Vagina (tissue), 2 donors: ENCODE measurements at places on chromosomes 13 and 19. TPM values are rescaled to one million over a fixed set of nuclear protein-coding genes. Genes with fewer than 3 reads are reported as not detected.

Gene SYNGR4
- not detected for total RNA-seq

Gene PSG5
- total RNA-seq: not detected

Gene NCR1
- 2.7 TPM for total RNA-seq

Gene CCDC122
- total RNA-seq: 4.9 TPM

Gene KIRREL2
- total RNA-seq: not detected

Gene LYPD5
- 3.7 TPM for total RNA-seq

DNA sequence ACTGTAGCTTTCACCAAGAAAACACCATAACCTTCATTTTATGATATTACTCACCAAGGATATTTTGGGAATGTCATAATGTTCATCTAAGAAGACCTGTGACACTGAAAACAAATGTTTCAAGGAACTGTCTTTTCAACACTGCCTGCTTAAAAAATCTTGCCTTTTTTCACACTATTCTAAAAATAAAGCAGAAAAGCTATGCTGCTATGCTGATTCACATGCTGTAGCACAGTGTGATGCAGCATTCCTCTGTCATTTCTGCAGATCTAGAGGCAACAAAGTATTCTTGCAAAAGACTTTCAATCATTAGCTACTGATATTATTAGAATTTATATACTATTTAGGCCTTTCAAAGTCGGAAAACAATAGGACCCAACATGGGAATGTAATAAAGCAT lies 525.7 kb downstream of the UQCRFS1 start:
- no peak for DNase-seq
- no peak overlapping the region for H3K4me3 ChIP-seq
- no peaks in the 10 kb centered on the region for H3K4me1 ChIP-seq
- H3K36me3 ChIP-seq: no peaks in the 10 kb centered on the region
- no peaks in the 10 kb centered on the region for H3K27me3 ChIP-seq
- H3K27ac ChIP-seq: no peak overlapping the region

DNA sequence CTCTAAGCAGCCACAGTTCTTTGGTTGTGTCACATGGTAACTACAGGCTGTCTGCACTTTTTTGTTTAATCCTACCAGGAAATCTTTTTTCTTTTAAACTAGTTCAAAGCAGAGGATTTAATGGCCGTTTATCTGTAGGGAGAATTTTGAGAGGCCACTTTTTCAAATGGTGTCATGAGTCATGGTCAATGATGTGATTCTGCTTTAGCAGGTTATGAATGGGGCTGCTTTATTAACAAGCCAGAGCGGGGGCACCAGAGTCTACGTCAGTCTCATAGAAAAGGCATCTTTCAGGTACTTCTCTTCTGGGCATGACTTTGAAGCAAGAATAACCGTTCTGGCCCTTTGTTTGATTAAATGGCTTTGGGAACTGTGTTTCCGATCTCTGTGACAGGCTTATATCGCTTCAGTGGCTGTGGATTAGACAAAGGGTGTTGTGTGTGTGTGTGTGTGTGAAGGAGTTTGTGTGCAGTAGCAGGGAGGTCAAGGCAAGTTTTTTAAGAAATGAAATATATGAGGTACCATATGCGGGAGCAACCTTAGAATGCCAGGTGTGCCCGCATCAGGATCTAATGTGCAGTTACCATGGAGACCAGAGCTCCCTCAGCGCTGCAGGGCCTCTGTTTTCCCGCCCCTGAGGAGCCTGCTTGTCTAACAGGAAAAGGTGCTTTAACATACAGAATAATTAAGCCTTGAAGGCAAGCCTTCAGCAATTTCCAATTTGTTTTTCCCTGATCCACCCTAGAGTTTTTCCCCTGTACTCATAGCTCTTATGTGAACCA lies 120.5 kb downstream of the KATNAL1 start:
- no peaks in the 10 kb centered on the region for H3K36me3 ChIP-seq
- H3K4me3 ChIP-seq: no peak overlapping the region
- H3K4me1 ChIP-seq: peaks cover 24% of the 10 kb centered on the region
- H3K27me3 ChIP-seq: no peaks in the 10 kb centered on the region
- peak; percentile 67 for DNase-seq

GRCh38 chr13:51922771-51923480 lies 61.2 kb downstream of the CCDC70 start:
- H3K4me1 ChIP-seq: no peaks in the 10 kb centered on the region
- peak; percentile 70 for DNase-seq
- no peak overlapping the region for H3K27ac ChIP-seq
- no peaks in the 10 kb centered on the region for H3K36me3 ChIP-seq
- no peaks in the 10 kb centered on the region for H3K27me3 ChIP-seq

DNA sequence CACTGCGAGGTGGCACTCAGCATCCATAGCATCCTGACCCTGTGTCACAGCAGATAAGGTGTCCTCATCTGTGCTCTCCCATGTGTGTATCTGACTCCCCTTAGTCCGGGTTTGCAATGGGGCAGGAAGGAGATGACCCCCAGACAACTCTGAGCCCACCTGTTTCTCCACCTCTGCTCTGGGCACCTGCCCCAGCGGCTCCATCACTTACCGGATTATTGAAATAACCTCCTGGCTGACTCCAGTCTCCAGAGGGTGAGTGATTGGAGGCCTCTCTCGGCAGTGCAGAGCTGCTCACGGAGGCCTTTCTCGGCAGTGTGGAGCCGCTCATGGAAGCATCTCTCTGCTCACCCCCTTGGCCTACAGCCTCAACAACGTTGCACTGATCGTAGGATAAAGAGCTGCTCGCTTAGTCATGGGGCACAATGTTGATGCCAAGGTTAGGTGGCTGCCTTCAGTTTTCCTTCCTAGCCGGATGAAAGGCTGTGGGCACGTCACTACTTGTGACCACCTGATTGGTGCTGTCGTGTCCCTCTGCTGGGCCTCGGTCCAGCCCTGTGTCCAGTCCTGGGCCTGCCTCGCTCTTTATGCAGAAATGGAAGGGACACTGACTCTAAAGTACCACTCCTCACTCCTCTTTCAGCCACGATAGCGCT lies 67.6 kb downstream of the TEX29 start:
- H3K36me3 ChIP-seq: no peaks in the 10 kb centered on the region
- no peak overlapping the region for H3K27ac ChIP-seq
- no peak overlapping the region for H3K4me3 ChIP-seq

GRCh38 chr13:39397896-39398265 lies 205.1 kb downstream of the LHFPL6 start:
- DNase-seq: no peak
- no peaks in the 10 kb centered on the region for H3K27me3 ChIP-seq
- H3K4me1 ChIP-seq: no peaks in the 10 kb centered on the region
- H3K4me3 ChIP-seq: no peak overlapping the region
- H3K27ac ChIP-seq: no peak overlapping the region

DNA sequence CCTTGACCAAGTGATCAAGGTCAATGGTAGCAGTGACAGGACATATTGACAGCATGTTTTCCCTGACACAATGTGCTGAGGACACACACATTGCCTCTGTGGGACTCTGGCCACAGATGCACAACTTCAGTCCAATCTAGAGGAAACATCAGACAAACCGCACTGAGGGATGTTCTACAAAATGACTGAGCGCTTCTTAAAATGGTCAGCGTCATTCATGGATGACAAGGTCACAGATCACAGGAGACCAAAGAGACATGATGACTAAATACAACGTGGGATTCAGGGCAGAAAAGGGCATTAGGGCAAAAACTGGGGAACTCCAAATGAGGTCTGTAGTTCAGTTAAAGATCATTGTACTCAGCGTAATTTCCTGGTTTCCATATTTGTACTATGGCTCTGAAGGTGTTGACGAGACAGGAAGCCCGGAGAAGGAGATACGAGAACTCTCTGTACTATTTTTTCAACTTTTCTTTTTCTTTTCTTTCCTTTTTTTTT lies 20.6 kb downstream of the PBX4 start:
- no peaks in the 10 kb centered on the region for H3K36me3 ChIP-seq
- H3K27me3 ChIP-seq: no peaks in the 10 kb centered on the region
- DNase-seq: no peak

GRCh38 chr19:45283443-45284033 lies 32.5 kb downstream of the MARK4 start:
- H3K36me3 ChIP-seq: peaks cover 60% of the 10 kb centered on the region
- DNase-seq: no peak
- H3K4me3 ChIP-seq: no peak overlapping the region
- H3K4me1 ChIP-seq: no peaks in the 10 kb centered on the region
- H3K27me3 ChIP-seq: no peaks in the 10 kb centered on the region

DNA sequence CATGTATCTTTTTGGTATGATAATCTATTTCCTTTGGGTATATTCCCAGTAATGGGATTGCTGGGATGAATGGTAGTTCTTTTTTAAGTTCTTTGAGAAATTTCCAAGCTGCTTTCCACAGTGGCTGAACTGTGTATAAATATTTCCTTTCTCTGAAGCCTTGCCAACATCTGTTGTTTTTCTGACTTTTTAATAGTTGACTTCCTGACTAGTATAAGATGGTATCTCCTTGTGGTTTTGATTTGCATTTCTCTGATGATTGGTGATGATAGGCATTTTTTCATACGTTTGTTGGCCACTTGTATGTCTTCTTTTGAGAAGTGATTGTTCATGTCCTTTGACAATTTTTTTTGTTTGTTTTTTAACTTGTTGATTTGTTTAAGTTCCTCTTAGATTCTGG lies 61.6 kb upstream of the PCDH17 start:
- no peak overlapping the region for H3K4me3 ChIP-seq
- DNase-seq: no peak
- no peaks in the 10 kb centered on the region for H3K4me1 ChIP-seq
- no peak overlapping the region for H3K27ac ChIP-seq
- H3K27me3 ChIP-seq: no peaks in the 10 kb centered on the region
- no peaks in the 10 kb centered on the region for H3K36me3 ChIP-seq
